ENCODE measurements at places on chromosomes 3 and 15.

GRCh38 chr15:40471808-40472150, 995 bp downstream of the CHST14 start:
- DNase-seq = peak; percentile 59

DNA sequence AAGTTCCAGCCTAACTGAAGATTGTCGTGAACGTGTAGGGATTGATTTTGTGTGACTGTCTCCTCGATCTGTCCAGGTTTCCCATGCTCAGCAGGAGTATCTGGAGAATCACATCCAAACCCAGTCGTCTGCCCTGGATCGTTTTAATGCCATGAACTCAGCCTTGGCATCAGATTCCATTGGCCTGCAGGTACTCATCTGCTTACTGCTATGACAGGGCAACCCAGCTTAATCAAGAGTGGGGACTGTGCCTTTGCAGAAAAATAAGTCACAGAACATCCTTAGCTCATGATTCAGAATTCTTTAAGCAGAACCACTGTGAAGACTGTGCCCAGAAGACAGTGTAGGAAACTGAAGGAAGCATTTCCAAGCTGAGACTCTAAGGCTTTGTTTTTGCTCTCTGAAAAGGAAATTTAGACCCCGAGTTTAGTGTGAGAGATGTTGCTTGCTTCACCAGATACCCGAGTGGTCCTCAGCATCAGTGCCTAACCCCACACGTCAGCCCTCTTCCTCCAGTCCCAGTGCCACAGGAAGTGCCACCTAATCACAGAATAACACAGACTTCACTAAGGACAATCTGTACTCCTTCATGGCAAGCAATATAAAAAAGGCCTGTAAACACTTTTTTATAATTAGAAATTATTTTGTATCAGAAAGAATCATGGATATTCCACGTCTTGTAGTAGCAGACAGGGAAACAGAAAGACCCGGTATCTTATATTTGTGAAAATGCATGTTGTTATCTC, 34.2 kb downstream of the MYZAP start:
- no peak for DNase-seq

GRCh38 chr3:147733217-147733616, 324.1 kb downstream of the ZIC1 start:
- DNase-seq = no peak

DNA sequence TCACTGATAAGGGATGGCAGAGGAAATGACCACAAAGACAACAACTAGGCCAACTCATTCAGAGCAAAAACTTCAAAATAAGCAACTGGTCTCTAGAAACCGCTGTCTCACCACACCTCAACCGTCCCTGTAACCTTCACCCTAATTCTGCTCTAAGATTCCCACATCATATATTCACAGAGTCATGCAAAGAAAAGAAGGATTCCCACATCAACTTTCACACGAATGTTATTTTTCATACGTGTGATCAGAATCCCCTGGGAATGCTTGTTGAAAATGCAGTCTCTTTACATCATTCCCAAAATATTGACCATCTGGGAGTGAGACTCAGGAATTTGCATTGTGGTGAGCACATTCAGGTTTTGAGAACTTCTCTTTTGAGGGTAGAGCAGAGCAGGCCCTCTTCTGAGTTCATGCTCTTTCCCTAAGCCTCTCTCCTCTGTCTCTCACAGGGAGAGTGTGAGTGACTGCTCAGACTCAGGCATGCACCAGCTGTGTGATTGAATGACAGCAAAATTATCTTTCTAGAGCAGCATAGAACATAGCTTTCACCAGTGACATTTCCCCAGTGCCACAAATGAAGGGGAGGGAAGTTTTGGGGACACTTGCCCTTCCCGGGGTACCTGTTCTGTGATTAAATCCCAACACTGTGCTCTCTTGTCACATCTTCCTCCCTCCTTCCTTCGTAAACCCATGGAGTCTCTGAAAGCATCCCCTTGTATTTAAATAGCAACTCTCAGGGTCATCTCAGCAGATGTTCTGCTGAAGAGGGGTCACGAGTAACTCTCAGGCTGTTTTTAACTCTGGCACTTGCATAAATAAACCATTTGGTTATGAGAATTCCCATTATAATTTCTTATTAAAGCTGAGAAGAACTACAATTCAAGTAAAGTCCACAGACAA, 170.9 kb downstream of the PLCL2 start:
- DNase-seq = no peak

DNA sequence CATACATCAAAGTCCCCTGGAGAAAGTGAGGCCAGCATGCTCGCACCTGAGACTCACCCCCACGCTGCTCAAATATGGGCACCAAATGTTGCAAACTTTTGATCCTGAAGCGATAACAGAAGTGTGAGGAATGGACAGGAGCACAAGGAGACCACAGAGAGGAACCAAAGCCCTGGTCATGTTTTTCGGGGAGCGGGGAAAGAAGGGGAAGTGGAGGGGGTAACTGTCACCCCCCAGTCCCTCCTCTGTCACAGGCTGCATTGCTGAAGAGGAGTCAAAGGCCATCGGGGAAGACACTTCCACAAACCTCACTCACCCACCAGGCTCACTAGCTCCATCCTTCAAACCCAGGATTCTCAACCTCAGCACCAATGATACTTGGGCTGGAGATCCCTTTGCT, 182.4 kb downstream of the UACA start:
- no peak for DNase-seq

GRCh38 chr3:58308728-58309127, 2.4 kb downstream of the HTD2 start:
- peak; percentile 27 for DNase-seq

DNA sequence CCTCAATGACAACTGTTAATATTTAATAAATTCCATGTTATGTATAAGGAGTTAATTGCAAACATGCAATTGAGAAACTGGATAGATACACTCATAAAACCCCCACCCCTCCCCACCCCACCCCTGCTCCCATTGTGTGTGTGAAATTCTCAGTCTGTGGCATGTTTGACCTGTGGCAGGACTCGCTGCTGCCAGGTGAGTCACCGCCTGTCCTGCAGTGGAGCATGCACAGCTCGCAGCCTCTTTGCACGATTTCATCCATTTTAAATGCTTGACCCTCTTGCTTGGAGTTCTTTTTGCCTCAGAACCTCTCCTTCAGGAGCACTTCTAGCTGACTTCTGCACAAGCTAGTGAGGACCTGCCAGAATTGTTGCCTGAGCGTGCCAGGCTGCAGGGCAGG, 5.3 kb upstream of the APEH start:
- no peak for DNase-seq

GRCh38 chr3:8871306-8871705, 92.0 kb downstream of the RAD18 start:
- no peak for DNase-seq

DNA sequence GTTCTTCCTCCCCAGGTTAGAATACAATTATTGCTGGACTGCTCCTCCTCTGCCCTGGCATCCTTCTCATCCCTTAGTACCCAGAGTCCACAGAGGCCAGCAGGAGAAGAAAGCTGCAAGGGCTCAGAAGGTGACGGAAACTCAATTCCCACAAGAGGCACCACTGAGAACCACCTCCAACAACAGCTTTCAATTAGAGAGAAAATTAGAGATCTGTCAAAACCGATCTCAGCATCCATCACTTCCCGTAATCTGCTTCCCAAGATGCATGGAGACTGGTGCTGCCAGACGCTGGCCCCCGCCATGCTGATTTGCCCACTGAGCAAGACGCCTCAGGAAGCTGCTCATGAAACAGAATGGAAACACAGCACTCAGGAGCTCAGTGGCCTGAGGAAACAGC, 135.0 kb upstream of the PRICKLE2 start:
- DNase-seq = no peak

DNA sequence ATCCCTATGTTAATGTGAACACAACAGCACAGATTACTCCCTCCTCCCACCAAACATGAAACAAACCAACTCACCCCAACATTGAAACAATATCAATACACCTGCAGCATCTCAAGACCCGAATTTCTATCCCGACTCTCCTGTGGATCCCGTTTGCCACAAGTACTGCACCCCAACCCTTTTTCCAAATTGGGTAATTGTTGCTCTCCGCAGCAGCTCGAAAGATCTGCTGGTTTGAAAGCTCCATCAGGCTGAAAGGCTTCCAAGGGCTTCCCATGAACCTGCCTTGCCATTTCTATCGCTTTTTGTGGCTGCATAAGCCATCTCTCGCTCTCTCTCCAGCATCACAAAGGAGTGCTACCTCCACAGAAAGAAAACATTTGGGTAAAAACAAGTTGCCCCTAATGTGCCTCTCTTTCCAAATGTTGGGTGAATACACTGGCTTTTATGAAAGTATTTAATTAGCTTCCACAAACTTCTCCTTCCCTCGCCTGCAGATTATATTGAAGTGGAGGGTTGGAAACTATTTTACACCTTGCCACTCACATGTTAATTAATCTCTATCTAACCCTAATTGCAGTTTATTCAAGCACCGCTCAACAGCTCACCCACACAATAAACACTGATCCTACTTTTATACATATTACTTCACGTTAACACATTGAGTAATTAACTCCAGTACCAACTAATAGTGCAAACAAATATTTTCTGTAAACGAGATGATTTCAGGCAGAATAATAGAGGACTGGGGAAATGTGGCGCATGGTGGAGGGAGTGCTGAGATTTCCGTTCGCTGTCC, 2.5 kb upstream of the FEZF2 start:
- DNase-seq = no peak

Data from body of pancreas (tissue), 4 donors.